Activated T-helper 1 cell treated with anti-CD3 and anti-CD28 coated beads, Interleukin-12 subunit alpha, Interleukin-12 subunit beta, Interleukin-2, Interleukin-4 antibody, amounts not matched to agents 30 ng/mL and 10 ng/mL and 1 ng/mL, durations not matched to agents 14 hours and 24 hours and 36 hours (primary cell): ENCODE measurements at places on chromosomes 1 and 21. TPM values are rescaled to one million over a fixed set of nuclear protein-coding genes. Genes with fewer than 3 reads are reported as not detected.
A peak's percentile ranks its signal among the peaks of the same experiment; 100 is the strongest.

Gene CNR2
- not detected in 2 replicates for total RNA-seq

Gene TMPRSS3
- 33.7 and 41.3 TPM in 2 replicates for total RNA-seq

Gene KCNK1
- total RNA-seq: 1.8 and 2.1 TPM in 2 replicates

Gene S100A1
- not detected in 2 replicates for total RNA-seq

Gene MTF1
- total RNA-seq: 31.7 and 35.3 TPM in 2 replicates

Gene ZRANB2
- 149 and 152 TPM in 2 replicates for total RNA-seq

DNA sequence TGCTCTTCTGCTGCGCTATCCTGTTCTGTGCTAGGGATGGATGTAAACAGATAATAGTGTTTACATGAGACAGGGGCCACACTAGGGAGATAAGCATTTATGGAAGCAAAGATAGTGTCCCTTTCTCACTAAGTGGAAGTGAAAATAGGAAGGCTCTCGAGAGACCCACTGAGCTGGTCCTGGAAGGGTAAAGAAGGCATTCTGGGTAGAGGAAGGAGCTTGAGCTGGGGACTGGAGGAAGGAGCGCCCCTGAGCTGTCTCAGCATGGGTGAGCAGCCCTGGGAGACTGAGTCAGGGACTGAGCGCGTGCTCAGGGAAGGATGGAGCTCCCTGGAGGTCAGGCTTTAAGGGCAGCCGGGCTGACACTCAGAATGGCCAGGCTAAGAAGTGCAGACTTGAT is 93.3 kb downstream of the IGSF21 start:
- H3K27me3 ChIP-seq: peaks cover 21% of the 10 kb centered on the region
- H3K27ac ChIP-seq: no peak overlapping the region
- H3K4me3 ChIP-seq: no peak overlapping the region
- no peaks in the 10 kb centered on the region for H3K4me1 ChIP-seq
- no peaks in the 10 kb centered on the region for H3K36me3 ChIP-seq
- DNase-seq: no peak

- DNase-seq: no peak
- H3K27ac ChIP-seq: peak overlapping the region; percentile 99
- H3K27me3 ChIP-seq: no peaks in the 10 kb centered on the region
Measured at GRCh38 chr1:87334351-87335174, 5.9 kb downstream of the LMO4 start.

DNA sequence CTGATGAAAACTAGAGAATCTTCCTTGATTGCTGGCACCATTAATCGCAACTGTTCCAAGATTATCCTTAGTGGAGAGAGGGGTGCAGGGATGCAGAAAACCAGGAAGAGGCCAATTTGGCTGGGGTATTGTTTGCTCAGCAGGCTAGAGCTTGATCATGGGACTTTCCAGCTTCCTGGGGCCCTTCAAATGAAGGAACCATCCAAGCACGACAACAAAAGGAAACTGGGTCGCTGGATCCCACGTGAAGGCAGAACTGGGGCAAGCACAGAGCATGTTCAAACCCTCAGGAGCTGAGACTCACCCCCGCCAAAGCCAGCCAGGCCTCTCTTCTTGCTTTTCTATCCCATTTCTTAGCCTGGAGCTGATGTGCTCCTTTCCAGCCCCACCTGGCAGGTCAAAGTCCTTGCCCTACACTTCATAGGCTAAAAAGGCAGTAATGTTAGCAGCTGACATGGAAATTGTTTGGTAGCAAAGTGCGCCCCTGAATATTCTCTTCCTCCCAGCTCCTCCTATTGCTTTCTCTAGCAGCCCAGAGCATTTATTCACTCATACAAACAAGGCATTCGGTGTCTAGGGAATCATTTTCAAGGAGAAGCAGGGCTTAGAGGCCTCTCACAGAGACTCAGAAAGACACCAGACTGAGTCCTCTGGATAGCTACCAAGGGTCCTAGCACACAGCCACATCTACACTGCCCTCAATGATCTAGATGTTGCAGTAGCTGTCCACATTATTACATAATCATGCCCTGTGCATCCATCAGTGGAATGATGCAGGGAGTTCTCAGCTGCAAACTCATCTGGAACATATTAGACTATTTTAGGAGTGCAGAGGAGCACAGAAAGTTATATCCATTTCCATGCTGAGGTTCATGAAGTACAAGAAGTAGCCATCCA is 11.5 kb downstream of the KCNA2 start:
- no peak for DNase-seq
- H3K27ac ChIP-seq: no peak overlapping the region
- H3K36me3 ChIP-seq: peaks cover 2% of the 10 kb centered on the region
- no peak overlapping the region for H3K4me3 ChIP-seq
- H3K4me1 ChIP-seq: peaks cover 21% of the 10 kb centered on the region
- peaks cover 4% of the 10 kb centered on the region for H3K27me3 ChIP-seq

GRCh38 chr1:247451388-247452010 is 6.4 kb downstream of the OR2B11 start:
- no peaks in the 10 kb centered on the region for H3K27me3 ChIP-seq
- H3K36me3 ChIP-seq: no peaks in the 10 kb centered on the region
- no peak for DNase-seq

DNA sequence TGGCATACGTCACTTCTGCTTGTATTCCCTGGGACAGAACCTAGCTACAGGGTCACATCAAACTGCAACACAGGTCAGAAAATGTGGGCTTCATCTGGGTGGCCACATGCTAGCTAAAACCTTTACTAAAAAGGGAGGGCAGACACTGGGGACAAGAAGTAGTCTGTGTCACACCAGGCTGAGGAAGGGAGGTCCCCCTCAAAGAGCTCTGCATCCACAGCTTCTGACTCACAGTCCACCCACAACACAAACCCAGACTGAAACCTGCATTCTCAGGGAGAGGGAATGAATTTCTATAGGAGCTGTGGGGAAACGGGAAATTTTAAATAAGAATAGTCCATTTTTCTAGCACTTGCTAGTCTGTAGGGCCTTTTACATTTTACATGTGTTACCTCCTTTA is 16.2 kb downstream of the OLIG2 start:
- H3K4me3 ChIP-seq: no peak overlapping the region
- H3K4me1 ChIP-seq: no peaks in the 10 kb centered on the region
- H3K27ac ChIP-seq: no peak overlapping the region
- H3K36me3 ChIP-seq: no peaks in the 10 kb centered on the region

GRCh38 chr1:190068304-190068703 is 409.4 kb downstream of the BRINP3 start:
- no peak overlapping the region for H3K27ac ChIP-seq
- H3K4me3 ChIP-seq: no peak overlapping the region
- H3K27me3 ChIP-seq: no peaks in the 10 kb centered on the region
- no peaks in the 10 kb centered on the region for H3K36me3 ChIP-seq
- DNase-seq: no peak
- H3K4me1 ChIP-seq: no peaks in the 10 kb centered on the region

- H3K4me1 ChIP-seq: peaks cover 54% of the 10 kb centered on the region
- H3K4me3 ChIP-seq: no peak overlapping the region
Measured at GRCh38 chr1:41872074-41872473, 46.6 kb downstream of the HIVEP3 start.

GRCh38 chr1:96997717-96998116 is 276.1 kb downstream of the PTBP2 start:
- peaks cover 6% of the 10 kb centered on the region for H3K27me3 ChIP-seq
- H3K4me1 ChIP-seq: no peaks in the 10 kb centered on the region
- no peak for DNase-seq
- no peak overlapping the region for H3K4me3 ChIP-seq
- no peak overlapping the region for H3K27ac ChIP-seq
- H3K36me3 ChIP-seq: no peaks in the 10 kb centered on the region

- H3K4me3 ChIP-seq: no peak overlapping the region
- H3K27me3 ChIP-seq: no peaks in the 10 kb centered on the region
- no peaks in the 10 kb centered on the region for H3K4me1 ChIP-seq
Measured at GRCh38 chr1:37705399-37705798, 13.1 kb downstream of the CDCA8 start.

DNA sequence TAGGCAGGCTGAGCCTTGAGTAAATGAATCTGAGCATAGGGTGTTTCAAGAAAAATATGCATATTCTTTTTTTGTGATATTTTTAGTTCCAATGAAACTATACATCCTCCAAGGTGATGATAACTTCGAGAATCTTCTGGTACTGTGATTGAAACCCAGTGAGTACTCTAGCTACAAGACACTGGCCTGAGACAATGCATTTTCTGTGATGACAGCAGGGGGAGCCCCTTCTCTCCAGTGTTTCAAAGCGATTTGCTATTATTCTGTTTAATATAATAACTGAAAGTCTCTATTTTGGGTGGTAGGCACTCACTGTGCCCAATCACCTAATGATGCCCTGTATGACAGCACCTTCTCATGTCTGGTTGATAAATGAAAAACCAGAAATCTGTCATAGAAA is 12.1 kb downstream of the IRF2BP2 start:
- peak overlapping the region; percentile 59 for H3K27ac ChIP-seq
- peaks cover under 1% of the 10 kb centered on the region for H3K27me3 ChIP-seq
- peaks cover 49% of the 10 kb centered on the region for H3K4me1 ChIP-seq
- H3K4me3 ChIP-seq: no peak overlapping the region
- peak; percentile 27 for DNase-seq
- peaks cover 21% of the 10 kb centered on the region for H3K36me3 ChIP-seq

DNA sequence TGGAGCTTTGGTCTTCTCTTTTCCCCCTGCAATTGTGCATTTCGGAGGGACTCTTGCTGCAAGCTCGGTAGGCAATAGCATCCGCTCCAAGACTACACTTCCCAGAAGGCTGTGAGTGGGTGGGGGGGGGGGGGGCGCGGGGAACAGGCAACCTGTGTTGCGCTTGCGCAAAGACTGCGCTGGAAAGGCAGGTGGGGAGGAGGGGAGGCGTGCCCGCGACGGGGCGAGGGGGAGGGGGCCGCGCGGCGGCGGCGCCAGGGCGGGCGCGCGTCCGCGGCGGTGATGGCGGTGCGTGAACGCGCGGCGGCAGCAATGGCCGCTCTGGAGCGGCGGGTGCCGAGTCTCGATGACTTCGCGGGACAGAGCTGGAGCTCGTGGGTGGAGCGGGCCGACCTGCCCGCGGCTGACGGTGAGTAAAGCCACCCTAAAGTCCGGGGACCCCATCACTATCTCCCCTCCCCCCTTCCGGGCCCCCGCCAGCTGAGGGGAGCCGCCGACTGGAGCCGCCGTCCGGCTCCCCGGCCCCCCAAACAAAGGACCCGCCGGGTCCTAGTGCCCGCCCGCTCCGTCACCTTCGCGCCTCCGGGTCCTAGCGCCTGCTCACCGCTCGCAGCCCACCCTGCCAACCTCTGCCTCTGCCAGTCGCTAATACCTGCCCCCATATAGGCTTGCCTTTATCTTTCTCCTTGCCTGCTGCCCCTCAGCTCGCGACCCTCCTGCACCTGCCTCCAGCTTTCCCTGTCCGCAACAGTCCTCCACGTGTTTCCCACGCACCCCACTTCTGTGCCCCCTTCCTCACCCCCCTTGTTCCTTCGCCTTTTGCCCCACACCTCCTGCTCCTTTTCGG is at the start of gene ATXN7L2:
ATXN7L2 (plus strand) TSS at position 234 of the 847 bp plus-strand sequence; CDS start at position 283, 49 bp downstream.
- DNase-seq: peak; percentile 87
- peaks cover 13% of the 10 kb centered on the region for H3K27me3 ChIP-seq
- H3K36me3 ChIP-seq: no peaks in the 10 kb centered on the region
- H3K4me1 ChIP-seq: peaks cover 35% of the 10 kb centered on the region

- no peak overlapping the region for H3K27ac ChIP-seq
- no peak overlapping the region for H3K4me3 ChIP-seq
- no peak for DNase-seq
Measured at GRCh38 chr1:152870831-152871730, 7.0 kb upstream of the SMCP start.
